Midbrain (tissue), 1 donor: ENCODE measurements at places on chromosomes 13 and 19.

DNA sequence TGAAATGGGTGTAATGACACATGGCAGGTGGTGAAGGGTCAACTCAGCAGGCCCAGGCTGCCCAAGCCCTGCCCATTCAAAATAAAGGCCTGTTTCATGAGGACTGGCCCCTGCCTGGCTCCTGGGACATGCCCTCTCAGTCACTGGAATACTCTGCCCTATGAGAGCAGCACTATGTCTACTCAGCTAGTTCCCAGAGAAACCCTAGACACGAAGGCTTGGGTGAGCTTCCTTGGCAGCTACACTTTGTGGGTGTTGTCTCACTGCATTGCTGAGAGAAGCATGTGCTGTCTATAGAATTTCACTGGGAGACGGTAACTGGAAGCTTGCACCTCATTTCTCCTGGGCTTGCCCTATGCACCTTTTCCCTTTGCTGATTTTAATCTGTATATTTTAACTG is 752.8 kb downstream of the LIG4 start:
- DNase-seq, result no peak

DNA sequence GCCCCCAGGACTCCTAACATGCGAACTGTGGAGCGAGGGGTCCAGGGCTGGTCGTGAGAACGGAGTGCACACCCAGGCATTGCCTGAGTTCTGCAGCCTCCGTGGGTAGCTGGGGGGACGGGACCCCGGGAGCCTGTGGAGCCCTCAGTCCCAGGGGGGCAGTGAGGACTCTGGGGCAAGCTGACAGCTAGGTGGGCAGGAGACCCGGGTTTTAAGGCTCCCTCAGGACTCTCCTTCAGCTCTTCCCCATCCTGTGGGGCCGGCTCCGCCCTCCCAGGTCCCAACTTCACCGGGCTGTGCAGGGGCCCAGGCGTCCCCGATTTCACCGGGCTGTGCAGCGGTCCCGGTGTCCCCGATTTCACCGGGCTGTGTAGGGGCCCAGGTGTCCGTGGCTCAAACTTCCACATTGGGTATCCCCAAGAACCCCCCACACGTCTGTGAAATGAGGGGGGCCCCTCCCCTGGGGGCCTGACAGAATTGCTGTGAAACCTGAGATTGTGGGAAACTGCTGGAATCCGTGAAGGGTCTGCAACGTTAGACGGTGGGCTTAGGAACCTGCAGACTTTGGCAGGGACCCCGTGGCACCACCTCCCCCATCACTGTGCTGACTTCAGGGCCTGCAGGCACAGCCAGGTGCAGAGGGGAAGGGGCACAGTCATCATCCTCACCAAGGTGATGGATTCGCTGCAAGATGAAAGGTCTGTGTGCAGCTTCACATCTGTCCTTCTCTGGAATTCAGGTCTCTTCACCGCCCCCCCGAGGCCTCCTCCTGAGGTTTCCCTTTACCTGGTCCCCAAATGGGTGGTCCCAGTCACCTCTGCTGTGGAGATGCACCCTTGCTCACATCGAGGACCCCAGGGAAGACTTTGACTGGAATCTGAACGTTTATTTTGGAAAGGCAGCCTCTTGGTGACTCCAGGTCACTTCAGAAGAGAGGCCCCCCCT is 73.2 kb upstream of the MCF2L start:
- DNase-seq, result no peak

- DNase-seq, result no peak
These were observed 11.6 kb downstream of the ZNF28 start for GRCh38 chr19:52809801-52810200.

DNA sequence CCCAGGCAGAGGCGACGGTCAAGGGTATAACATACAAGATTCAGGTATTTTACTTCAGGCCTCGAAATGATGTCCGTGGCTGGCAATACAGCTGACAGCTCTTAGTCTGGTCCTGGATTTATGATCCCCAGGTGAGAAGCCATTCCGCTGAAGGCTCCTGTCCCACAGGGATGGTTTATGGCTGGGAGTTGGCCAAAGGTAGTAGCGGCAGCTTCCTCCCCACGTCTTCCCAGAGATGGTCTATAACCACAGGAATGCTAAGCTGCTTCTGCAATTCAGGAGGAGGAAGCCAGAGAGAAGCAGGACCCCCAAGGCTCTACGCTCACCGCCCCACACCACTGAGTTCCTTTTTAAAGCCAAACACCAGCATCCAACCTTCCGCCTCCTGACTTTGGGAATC is 27.1 kb downstream of the OLFM2 start:
- DNase-seq, result no peak

GRCh38 chr19:808423-808775 is 11.1 kb downstream of the PTBP1 start:
- DNase-seq, result no peak

GRCh38 chr13:30340331-30341250 is 33.2 kb upstream of the KATNAL1 start:
- DNase-seq, result no peak

DNA sequence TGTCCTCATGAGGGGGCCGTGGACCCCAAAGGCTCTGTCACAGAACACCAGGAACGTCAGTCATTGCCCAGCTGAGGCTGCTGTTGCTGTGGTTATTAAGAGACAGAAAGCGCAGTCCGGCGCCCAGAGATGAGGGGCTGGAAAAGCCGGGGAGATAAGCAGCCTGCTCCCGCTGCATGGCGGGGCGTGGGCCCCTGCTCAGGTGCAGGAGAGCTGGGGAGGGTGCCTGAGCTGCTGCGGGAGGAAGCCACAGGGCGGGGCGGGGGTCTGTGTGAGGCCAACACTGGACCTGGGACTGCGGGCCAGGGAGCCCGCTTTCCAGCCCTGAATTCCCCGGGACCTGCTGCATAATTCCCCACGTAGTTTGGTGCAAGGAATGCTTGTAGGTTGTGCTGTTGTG is 11.3 kb downstream of the SOX1 start:
- DNase-seq, result no peak

- no peak for DNase-seq
These were observed 273.5 kb downstream of the SHISA2 start for GRCh38 chr13:25778365-25778764.
